ENCODE measurements at places on chromosomes 7 and 10.

GRCh38 chr7:140061607-140061930, 1.2 kb downstream of the PARP12 start:
- peak; percentile 27 for DNase-seq

GRCh38 chr7:5584096-5584495, 160.5 kb upstream of the TNRC18 start:
- DNase-seq = no peak

- DNase-seq = no peak
Observed at GRCh38 chr10:123796736-123797135, 94.9 kb downstream of the CPXM2 start.

DNA sequence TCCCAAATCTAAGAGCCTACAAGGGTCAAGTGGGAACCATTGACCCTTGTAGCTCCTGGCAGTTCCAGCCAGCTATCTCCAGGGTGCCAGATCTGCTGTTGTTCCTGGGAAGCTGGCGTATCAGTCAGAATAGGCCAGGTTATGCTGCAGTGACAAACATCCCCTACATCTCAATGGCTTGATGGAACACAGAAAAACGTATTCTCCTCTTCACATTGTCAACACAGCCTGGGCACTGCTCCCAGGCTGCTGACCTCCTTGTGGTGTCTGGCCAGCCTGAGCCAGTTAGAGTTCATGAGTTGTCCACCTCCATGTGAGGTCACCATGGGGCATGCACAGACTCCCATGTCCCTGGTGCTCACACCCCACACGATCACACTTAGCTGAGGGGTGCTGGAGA, 9.5 kb upstream of the TNRC18 start:
- DNase-seq = no peak

- no peak for DNase-seq
Observed at GRCh38 chr10:46534828-46535524, 21.5 kb downstream of the GPRIN2 start.

All from H4 (cell line).